ENCODE measurements at places on chromosomes 5 and 9. TPM values are rescaled to one million over a fixed set of nuclear protein-coding genes. Genes with fewer than 3 reads are reported as not detected.

The TSSK1B gene
- not detected for total RNA-seq

The PROB1 gene
- total RNA-seq = 3.2 TPM

DNA sequence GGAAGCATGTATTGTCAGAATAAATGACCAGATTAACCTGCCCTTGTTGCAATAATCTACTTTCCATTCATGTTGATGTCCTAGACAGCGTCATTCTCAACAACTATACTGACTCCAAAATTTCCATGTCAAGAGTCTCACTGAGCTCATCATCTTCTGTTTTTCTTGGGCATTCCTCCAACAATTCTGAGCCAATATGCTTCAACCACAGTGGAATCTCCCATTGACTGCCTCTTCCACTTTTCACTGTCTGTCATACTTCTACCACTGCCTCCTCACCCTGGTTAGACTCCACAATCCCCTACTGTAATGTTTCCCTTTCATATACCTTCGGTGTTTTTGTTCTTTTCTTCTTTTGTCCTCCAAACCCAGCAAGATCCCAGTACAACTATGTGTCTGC lies 162.8 kb downstream of the TLE1 start:
- H3K27ac ChIP-seq = no peak overlapping the region
- peaks cover 5% of the 10 kb centered on the region for H3K27me3 ChIP-seq
- H3K4me3 ChIP-seq = no peak overlapping the region
- no peaks in the 10 kb centered on the region for H3K36me3 ChIP-seq
- no peak for DNase-seq

DNA sequence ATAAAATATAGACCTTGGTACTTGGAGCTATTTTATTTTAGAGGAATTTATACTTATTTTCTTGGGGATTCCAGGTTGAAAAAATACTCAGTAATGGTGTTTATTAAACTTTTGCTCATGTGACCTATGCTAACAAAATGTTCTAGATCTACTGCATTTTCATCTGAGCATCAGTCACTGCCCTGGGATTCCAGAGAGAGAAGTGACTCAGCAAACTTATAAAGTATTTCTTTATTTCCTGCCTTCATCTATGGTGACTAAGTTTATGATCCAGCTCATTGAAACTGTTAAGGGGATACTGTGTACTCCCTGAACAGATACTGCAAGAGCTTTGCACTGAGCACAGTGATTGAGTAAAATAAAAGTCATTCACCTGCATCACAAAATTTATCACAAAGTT lies 298.5 kb upstream of the CDH18 start:
- no peaks in the 10 kb centered on the region for H3K27me3 ChIP-seq
- no peak overlapping the region for H3K4me3 ChIP-seq
- no peaks in the 10 kb centered on the region for H3K4me1 ChIP-seq
- no peaks in the 10 kb centered on the region for H3K36me3 ChIP-seq
- no peak overlapping the region for H3K27ac ChIP-seq
- no peak for DNase-seq

DNA sequence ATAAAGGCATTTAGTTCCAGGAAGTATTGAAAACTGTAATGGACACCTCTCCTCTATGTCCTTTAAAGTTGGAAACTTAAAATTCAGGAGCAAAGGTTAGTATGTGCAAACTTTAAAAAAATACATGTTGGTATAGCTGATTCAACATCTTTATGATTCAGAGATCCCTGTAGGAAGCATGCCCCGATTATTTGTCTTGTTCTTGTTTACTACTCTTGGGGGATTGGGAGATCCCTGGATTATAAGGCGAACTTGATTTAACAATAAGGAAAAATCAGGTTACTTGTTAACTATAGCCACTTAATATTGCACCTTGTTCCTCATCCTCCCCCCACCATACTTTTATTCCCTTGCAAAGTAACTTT lies 1.7 kb downstream of the F2RL1 start:
- peaks cover 14% of the 10 kb centered on the region for H3K27me3 ChIP-seq
- no peak for DNase-seq
- no peak overlapping the region for H3K27ac ChIP-seq

DNA sequence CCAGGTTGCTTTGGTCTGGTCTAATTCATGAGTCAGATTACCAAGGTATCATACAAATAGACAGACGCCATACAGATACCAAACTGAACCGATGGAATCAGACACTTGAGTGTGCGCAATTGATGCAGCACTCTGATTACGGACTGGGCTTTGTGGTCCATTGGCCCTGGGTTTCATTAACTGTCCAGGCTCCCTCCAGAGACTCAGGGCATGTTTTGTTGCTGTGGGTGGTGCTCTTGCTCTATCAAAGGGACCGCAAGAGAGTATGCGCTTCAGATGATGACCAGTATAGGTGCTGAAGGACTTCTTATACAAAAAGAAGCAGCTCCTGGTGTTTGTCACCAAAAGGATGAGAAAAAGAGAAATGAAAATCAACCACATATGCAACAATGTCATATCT lies 36.9 kb upstream of the ANKRD55 start:
- no peak overlapping the region for H3K4me3 ChIP-seq
- no peaks in the 10 kb centered on the region for H3K36me3 ChIP-seq
- H3K27ac ChIP-seq = peak overlapping the region; percentile 16
- H3K4me1 ChIP-seq = peaks cover 19% of the 10 kb centered on the region
